ENCODE measurements at places on chromosomes 5 and 9.
A peak's percentile ranks its signal among the peaks of the same experiment; 100 is the strongest.

GRCh38 chr9:68998812-68999211, 15.1 kb downstream of the PRKACG start:
- DNase-seq, result no peak

- DNase-seq, result no peak
Observed at GRCh38 chr5:126357585-126358342, 65.4 kb upstream of the GRAMD2B start.

DNA sequence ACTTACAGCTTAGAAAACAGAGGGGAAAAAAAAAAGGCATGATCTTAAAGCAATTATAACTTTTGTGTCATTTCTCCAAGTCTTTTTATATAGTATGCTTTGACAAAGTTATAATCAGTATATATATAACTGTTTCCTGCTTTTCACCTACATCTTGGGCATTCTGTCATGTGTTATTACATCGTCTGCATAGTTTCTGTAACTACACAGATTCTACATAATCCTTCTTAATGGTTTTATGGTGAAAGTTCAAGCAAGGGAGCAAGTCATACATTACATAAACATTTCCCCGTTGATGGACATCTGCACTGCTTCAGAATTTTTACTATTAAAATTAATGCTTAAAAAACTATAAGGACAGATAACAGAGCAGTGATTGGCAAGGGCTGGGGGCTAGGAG, 12.1 kb downstream of the FEM1C start:
- DNase-seq, result no peak

GRCh38 chr9:121972501-121972981, 120.6 kb downstream of the TTLL11 start:
- DNase-seq, result no peak

- DNase-seq, result no peak
Observed at GRCh38 chr5:167348251-167348926, 943.1 kb upstream of the WWC1 start.

DNA sequence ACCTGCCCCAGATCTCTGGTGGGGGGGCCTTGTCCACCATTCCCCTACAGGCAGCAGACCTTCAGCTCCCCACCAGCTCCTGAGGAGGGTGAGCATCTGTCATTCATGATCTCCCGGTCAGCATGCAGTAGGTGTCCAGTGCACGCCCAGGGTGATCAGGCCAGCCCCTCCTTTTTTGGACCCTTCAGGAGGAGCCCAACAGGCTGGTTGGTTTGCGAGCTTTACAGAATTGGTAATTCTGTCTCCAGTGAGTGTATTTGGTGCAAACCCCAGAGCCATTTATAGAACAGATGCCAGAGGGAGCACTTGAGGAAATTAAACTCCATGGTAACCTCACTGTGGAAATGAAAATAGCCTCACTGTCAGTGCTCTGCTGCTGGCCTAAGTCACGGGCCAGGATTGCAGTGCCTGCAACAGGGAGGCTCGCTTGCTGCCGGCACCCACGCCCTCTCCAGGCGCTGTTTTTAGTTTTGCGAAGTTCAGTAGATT, 23.4 kb downstream of the WNK2 start:
- DNase-seq, result no peak

GRCh38 chr5:65830856-65831255, 95.5 kb upstream of the ERBIN start:
- DNase-seq, result no peak

DNA sequence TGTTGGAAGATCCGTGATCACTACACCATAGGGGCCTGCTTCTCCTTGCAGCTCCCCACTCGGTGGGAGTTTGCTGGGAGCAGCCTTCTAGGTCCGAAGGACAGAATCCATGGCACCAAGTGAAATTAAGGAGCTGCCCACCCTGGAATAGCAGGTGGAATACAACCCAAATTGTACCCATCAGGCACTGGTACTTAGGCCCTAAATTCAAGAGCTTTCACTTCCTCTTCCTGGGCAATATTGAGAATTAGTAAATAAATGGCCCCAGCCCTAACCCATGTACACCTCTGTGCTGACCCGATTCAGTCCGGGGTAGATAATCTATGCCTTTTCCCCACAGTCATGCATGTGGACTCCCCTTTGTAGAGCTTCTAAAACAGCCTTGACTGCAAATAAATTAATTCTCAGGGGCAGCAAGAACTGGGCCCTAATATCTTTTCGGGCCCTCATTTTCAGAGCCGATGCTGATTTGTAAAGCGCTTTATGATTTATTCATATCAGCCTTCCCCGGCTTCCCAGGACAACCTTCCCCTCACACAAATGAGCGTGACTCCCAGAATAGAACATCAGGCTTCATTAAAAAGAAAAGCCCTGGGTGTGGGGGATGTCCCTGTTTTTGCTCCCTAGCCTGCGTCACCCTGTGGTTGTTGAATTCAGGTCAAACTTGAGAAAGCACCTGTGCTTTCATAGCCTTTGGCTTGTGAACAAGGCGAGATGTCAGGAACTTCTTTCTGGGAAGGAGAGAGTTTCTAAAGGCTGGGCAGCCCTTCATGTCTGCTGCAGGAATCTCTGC, 126.1 kb upstream of the TBC1D2 start:
- DNase-seq, result no peak

GRCh38 chr5:144313147-144313726, 142.6 kb downstream of the KCTD16 start:
- no peak for DNase-seq

GRCh38 chr5:114977979-114978573, 191.6 kb downstream of the TRIM36 start:
- DNase-seq, result no peak

- no peak for DNase-seq
Observed at GRCh38 chr5:135456238-135457099, 4.3 kb upstream of the TIFAB start.

- DNase-seq, result no peak
Observed at GRCh38 chr9:19173598-19174125, 46.4 kb upstream of the PLIN2 start.

DNA sequence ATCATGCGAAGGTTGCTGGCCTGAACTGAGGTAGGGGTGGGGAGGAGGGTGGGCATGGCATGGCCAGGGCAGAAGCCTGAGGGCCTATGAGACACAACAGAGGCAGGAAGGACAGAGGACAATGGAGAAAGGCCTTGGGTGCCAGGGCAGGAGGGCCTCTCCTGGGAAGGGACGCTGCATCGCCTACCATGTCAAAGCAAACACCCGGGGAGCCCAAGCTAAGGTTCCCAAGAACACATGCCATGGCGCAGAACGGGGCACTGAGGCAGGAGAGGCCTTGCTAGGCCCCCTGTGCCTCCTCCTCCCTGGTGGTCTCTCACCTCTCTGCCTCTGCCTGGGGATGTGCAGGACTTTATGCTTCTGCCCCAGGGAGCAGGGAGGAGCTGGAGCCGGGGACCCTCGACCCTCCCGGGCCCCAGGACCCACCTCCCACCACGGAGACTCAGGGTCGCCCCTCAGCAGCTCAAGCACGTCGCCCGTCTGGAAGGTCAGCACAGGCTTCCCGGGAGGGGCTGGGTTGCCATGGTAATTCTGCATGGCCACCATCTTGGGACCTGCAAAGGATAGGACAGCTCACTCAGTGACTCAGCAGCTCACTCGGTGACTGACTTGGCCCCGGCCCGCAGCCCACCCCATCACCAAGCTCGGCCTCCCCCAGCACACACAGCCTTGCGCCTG, 40.3 kb upstream of the SARDH start:
- DNase-seq, result no peak

DNA sequence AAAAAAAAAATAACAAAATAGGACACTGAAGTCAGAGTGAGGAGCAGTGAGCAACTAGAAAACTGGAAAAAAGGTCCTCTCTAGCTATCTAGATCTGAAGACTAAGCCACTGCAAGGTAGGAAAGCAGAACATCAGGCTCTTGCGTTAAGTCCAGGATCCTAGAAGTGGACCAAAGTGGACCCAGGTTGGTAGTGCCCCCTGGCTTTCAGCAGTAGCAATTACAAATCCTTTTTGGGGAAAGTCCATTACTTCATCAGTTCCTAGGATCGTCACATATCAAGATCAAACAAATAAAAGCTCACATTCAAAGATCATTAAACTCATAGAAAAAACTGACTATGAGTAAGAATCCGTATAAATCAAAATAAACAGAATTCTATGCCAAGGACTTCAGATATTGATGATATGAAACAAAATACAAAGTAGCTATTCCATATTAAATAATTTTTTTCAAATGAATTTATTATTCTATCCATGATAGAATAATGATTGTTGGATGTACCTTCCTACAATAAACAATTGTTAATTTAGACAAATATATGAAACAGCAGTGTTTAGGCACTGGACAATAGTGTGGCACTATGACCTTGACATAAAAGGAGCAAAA, 6.5 kb upstream of the RICTOR start:
- no peak for DNase-seq

- no peak for DNase-seq
Observed at GRCh38 chr9:74041588-74041987, 455.5 kb upstream of the RORB start.

- peak; percentile 76 for DNase-seq
Observed at GRCh38 chr5:124056991-124057723, 545.2 kb downstream of the CSNK1G3 start.

DNA sequence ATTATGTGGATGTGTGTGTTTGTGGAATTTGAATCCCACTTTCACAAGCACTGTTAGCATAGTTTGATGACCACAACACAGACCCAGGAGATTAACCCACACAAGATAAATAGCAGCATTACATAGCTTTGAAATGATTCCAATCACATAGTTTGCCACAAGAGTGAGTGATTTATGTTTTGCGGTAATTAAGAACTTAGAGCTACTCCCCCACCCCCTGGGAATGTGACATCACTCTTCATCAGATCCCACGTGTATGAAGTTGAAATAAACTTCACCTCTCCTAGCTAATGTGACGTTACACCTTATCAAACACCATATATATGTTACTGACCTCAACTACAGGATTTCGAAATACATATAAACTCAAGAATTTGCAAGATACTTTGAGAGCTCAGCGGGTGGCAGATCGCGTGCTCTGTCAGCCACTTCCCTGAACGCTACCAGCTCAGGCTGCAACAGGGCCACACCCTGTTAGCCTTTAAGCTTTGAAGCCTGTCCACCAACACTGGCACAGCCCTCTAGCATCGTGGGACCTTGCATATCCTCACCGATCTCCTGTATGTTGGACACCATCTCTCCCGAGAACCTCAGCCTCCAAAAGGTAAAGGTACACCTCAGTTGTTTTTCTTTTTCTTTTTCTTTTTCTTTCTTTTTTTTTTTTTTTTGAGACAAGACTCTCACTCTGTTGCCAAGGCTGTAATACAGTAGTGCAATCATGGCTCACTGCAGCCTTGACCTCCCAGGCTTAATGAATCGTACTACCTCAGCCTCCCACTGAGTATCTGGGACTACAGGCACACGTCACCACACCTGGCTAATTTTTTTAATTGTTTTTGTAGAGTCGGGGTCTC, 1.7 kb upstream of the AGTPBP1 start:
- no peak for DNase-seq

GRCh38 chr9:127474592-127474991, 23.3 kb downstream of the LRSAM1 start:
- no peak for DNase-seq

GRCh38 chr5:110294281-110294680, 432.2 kb downstream of the TMEM232 start:
- no peak for DNase-seq

DNA sequence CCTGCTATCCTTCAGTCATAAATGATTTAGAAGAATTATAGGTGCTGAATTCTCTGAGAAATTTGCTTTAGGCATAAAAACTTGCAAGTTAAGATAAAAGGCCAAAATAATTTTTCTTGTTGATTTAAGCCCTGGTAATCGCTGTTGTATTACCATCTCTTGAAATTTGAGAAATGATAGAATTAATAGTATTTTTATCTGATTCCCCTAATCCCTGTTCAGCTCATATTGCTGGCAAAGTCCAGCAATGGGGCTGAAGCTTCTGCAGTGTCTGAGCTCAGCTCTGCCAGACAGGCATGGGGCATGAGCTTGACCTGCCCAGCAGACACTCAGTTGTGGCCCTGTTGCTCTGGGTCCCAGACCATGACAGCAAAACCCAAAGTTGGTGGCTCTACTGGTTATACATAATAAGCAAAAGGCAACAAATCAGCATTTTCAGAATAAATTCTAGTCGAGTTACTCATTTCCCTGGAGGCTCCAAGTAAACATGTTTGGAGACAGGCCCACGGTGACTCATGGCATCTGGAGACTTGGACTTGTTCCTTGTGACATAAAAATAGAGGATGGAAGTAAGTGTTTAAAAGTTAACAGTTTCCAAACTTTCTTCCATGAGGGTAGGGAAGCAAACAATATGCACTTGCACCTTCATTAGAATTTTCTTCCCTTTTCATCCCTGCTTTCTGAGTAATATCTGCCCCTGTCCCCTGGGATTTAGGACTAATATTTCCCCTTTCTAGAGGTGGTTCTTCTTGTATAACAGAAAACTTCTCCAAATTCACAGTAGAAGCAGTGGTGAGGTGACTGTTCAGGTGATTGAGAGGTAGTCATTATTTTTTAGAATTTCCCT, 60.2 kb upstream of the SLC2A8 start:
- DNase-seq, result peak; percentile 78

DNA sequence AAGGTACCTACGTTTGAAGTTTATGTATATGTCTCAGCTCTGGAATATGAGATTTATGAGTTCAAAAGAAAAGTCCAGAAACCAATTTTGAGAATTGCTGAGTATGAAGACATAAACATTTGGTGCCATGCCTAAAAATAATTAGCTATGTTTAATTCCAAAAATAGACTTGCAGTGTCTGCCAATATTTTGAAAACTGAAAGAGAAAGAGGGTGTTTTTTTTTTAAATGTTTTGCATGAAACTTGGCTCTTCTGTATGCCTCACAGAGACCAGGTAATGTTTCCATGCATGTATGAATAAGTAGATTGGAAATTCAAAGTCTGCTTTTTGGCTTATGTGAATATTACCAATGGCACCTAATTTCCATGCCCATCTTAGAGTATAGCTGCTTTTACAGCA, 634.4 kb upstream of the C9orf72 start:
- no peak for DNase-seq

DNA sequence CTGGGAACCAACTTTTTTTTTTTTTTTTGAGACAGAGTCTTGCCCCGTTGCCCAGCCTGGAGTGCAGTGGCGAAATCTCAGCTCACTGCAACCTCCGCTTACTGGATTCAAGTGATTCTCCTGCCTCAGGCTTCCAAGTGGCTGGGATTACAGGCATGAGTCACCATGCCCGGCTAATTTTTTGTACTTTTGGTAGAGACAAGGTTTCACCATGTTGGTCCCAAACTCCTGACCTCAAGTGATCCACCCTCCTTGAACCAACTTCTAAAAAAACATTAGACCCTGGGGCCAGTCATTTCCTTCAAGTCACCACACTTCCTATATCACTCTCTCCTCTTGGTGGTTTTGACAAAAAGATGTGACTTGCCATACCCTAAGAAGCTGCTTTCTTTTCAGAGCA, 10.9 kb upstream of the SHROOM1 start:
- DNase-seq, result no peak

DNA sequence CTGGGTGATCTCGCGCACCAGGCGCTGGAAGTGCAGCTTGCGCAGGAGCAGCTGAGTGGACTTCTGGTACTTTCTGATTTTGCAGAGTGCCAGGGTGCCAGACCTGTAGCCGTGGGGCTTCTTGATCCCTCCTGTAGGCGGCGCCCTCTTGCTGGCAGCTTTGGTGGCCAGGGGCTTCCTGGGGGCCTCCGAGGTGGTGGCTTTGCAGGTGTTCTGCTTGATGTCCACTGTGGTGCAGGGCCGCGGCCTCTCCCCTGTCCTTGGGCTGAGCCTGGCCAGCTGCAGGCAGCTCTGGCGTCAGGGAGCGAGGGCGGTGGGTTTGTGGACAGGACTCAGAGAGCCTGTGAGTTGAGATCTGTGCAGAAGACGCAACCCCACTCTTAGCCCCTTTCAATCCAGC, 36.1 kb downstream of the TAF11L14 start:
- DNase-seq, result no peak

GRCh38 chr5:83255268-83255667, 177.9 kb downstream of the XRCC4 start:
- DNase-seq, result no peak
